ENCODE measurements at places on chromosomes 2 and 18.

GRCh38 chr2:136116151-136116812 is 1.7 kb downstream of the CXCR4 start:
- DNase-seq: no peak

DNA sequence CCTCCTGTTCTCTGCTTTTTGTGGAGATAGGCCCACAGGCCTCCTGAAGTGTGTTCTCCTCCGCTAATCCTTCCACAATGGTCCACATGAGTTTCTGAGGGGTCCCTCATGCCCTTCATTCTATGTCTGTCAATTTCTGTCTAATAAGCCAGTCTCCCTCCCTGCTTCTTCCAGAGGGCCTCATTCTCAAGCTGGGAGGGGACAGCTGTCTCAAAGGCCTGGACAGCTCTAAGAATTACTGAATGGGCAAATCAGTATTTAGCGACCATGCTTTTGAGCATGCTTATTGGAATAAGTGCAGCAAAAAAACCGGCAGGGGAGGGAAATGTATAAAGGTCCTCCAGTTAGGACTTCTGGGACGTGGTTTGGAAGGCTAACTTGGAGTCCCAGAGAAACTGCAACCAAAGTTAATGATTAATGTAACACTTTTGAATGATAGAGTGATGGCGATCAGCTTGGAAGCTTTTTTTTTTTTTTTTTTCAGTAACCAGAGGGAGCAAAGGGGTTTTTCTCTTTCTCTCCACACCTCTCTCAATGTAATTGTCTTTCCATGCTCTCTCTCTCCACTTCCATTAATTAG is 890.7 kb upstream of the POU3F3 start:
- DNase-seq: no peak

DNA sequence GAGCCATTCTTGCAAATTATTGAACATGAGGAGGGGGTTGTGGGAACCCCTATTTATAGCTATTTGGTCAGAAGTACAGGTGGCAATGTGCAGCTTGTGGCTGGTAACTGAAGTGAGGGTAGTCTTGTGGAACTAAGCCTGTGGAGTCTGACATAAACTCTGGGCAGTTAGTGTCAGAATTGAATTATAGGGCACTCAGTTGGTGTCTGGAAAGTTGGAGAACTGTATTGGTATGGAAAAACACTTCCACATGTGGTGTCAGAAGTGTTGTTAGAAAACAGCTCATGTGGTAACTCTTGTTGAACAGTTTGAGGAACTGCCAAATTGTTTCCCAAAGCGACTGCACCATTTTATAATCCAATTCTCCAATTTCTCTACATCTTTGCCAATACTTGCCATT is 7.5 kb downstream of the RALBP1 start:
- DNase-seq: no peak

GRCh38 chr2:84846041-84846663 is 34.7 kb downstream of the TRABD2A start:
- DNase-seq: no peak

Data from HCT116 (cell line).